ENCODE measurements at places on chromosomes 2 and 18. TPM values are rescaled to one million over a fixed set of nuclear protein-coding genes. Genes with fewer than 3 reads are reported as not detected.

DNA sequence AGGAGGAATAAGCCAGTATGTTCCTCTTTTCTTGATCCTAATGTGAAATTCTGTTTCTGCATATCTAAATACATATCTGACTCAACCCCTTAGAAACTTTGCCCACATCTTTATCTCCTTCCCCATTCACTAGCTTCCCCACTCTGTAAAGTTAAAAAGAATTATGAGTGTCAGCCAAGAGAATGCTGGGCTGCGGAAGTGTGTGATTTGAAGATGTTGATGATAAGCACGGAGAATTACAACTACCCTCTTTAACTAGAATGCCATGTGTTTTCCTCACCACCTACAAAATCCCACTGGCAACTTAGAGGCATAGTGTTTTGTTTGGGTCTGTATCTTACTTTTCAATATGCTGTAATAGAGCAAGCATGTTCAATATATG lies 490.4 kb upstream of the FANCL start:
- no peak for DNase-seq

GRCh38 chr2:53725662-53726061 lies 41.9 kb upstream of the CHAC2 start:
- no peak for DNase-seq

DNA sequence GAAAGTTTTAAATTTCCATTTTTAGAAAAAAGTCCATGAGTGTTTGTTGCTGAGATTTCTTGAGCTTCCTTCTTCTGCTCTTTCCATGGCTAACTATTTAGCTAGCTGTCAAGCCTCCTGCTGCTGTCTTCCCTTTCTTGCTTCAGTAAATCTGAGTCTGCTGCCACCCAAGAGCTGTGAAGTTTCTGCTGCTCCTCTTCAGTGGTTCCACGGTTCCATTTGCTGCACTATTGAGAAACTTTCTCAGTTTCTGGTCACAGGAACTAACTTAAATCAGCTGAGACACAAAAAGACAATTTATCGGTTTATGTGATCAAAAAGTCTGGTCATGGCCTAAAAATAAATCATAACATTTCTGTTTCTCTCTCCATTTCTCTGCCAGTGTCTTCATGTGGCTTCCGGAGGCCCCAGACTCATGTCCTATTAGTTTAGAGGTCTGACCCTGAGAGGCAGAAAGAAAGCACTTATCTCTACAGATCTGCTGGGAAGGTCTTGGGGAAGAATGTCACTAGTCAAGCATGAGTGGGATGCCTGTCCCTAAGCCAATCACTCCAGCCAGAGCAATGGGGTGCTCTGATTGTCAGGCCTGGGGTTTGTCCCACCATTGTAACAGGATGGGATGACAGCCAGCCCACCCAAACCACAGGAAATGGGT lies 73.0 kb upstream of the ARL4C start:
- DNase-seq = no peak

Gene EIF2AK3
- total RNA-seq = 17.1 TPM

DNA sequence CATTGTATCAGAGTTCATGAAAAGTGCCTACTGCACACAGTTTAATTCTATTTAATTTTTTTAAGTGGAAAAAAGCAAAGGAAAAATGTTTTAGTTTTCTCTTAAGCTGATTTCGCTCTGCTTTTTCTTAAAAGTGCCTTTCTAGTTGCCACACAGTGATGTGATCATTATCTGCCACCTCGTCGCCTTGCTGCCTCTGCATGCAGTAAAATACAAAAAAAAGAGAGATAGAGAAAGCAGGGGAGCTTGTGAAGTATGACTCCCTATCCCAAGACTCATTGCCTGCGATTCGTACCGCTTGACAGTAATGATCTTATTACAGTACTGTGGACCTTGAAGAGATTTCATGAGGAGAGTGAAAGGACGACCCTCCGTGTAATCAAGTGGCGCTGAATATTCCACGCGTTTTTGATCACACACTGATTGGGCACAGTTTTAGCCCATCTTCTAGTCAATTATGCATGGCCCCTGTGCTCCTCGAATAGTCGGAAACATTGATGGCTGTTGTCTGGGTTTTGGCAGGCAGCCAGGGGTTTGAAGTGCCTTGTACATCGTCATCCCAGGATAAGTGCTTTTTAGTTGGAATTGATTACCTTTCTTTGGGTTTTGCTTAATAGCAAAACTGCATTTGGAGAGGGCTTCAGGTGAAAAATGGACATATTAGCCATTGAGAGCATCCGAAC lies 188.3 kb downstream of the GBX2 start:
- no peak for DNase-seq

DNA sequence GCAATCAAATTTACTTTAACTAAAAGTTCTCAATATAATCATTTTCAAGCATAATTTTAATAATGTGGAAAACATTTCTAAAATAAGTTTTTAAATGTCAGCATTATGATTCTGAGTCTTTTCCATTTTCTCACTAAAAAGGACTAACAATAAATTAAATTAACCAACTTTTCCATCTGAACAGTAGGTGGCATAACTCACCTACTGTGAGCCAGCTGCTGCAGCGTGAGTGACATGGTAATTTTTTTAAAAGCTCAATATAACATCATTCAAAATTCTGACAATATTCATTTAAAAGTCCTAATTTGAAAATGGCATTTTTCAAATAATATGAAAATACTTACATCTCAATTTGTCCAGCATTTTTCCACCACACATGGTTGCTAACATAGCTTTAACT lies 66.5 kb downstream of the DTNB start:
- DNase-seq = no peak

DNA sequence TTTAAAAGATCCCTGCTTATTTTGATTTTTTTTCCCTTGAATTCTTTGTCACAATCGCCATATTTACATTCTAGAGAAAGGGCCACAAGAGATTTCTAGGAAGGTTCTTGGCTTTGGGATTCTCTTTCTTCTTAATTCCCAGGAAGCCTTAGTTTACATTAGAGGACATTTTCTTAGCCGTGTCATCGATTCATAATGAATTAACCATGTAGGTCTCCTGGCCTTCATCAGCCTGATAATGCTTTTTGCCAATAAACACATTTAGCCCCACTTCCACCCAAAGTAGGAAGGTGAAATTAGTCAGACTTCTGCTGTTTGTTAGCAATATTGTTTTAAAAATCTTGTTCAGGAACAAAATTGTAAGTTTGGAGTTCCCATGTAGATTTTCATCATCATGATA lies 71.3 kb upstream of the LPIN2 start:
- DNase-seq = no peak

- no peak for DNase-seq
Observed at GRCh38 chr2:234420408-234420807, 76.5 kb downstream of the ARL4C start.

Gene SLC4A5
- 4.2 TPM for total RNA-seq

- no peak for DNase-seq
Observed at GRCh38 chr2:203891474-203891873, 23.9 kb downstream of the CTLA4 start.

Gene MDH1B
- 2.3 TPM for total RNA-seq

Gene UCN
- 1.5 TPM for total RNA-seq

Gene TMEM17
- total RNA-seq = 1.7 TPM

DNA sequence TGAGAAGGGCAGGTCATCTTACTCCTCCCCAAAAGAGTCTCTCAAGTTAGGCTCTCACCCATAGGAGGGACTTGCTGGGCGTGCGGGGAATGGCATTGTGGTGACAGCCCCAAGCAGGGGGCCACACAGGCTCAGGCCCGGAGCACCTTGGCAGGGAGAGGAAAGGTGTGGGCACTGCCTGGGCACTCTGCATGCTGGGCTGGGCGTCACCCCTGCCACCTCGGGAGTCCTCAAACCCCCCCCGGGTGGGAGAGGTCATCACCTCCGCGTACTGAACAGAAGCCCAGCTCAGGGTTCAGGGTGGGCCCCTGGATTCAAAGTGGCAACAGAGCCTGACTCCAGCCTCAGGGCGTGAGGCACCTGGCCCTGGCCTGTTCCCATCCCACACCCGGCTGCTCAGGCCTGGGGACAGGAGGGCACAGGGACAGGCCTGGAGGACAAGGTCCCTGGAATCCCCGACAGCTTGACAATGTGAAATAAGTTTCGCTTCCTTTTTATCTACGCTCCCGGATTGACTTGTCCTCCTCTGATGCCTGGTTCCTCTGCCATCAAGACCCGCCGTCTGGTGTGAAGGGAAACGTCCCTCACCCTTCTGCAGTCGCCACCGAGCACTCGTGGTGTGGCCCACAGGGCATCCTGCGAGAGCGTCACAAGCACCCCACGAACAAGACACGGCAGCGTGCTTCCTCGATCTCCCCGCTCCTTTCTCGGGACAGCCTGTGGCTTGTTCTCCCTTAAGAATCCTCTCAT lies 97.8 kb downstream of the HDAC4 start:
- no peak for DNase-seq

- DNase-seq = no peak
Observed at GRCh38 chr2:205161156-205161839, 521.0 kb upstream of the NRP2 start.

DNA sequence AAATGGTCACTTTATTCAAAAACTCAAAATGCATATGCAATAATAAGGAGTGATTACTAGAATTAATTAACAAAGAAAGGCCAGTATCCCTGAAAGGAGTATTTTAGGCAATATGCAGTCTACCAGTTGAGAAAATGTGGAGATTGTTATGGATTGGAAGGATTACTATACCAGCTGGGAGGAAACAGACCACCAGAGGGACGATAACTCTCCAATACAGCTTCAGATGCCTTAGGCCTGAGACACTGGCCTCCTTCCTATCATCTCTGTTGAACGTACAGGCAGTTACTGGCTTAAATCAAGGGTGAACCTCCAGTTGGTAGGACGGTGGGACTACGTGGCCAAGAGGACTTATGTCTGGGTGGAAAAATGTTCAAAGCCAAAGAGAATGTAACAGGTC lies 336.4 kb upstream of the EPHA4 start:
- no peak for DNase-seq

Gene RTP5
- total RNA-seq = not detected

DNA sequence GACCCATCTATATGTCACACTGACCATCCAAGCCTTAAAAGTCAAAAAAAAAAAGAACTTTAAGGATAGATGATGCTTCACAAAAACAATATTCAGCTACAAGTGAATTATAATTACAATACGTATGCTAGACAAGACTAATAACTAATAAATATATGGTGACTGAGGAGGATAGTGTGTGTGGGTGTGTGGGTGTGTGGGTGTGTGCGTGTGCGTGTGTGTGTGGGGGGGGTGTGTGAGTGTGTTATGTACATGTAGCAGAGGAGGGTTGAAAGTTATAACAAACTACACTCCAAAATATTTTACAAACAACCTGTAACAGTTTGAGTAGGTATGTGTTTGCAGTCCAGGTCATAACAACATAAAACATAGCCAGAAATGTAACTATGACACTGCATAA lies 159.2 kb upstream of the RBBP8 start:
- DNase-seq = no peak

Gene ALK
- total RNA-seq = 0.05 TPM

- DNase-seq = no peak
Observed at GRCh38 chr2:239569401-239570090, 168.7 kb upstream of the HDAC4 start.

GRCh38 chr2:69177785-69178636 lies 165.0 kb downstream of the ANTXR1 start:
- peak; percentile 81 for DNase-seq

Gene DNAH6
- total RNA-seq = 7.8 TPM

Gene SLC9A4
- total RNA-seq = 0.08 TPM

- no peak for DNase-seq
Observed at GRCh38 chr2:225192869-225193268, 150.6 kb upstream of the DOCK10 start.

- no peak for DNase-seq
Observed at GRCh38 chr18:55821219-55821618, 233.2 kb upstream of the TCF4 start.

DNA sequence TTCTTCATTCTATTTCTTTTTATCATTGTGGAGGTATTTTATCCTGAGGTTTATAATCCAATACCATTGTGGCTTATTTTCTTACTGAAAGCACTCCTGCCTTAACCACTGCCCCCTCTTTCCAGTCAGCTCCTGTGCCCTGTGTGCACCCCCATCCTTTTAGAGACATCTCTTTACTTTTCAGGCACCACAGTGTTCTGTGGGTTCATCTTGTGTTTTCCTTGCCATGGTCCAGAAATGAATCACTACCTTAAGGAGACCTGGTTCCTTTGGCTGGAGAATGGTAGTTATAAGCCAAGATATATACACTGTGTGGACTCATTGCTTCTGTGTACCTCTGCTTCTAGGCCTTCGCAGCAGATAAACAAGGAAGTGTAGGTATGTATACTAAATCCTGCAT lies 278.3 kb downstream of the PTGR3 start:
- DNase-seq = no peak

DNA sequence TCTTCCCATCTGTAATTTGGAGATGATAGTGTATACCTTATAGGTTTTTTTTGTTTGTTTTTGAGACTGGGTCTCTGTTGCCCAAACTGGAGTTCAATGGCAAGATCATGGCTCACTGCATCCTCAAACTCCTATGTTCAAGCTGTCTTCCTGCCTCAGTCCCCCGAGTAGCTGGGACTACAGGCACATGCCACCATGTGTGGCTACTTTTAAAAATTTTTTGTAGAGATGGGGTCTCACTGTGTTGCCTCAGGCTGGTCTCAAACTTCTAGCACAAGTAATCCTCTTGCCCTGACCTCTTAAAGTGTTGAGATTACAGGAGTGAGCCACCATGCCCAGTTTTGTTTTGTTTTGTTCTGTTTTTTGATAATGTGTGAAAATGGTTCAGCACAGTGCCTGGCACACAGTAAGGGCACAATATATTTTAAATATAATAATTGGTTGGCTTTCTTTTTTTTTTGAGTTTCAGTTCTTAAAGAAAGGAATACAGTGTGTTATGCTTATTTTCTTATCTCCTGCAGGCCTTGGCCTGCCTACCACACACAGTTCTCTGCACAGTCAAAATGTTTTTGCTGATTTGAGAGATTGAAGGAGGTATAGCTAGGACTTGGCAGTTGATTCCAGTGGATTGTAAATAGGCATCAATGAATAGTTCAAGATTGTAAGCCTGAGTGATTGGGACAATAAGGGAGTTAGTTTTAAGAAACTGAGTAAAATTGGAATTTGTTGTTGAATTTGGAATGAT lies 6.1 kb downstream of the ACTR3 start:
- no peak for DNase-seq

Gene RESP18
- not detected for total RNA-seq

Gene CYRIA
- total RNA-seq = 32.4 TPM

Gene CAVIN2
- 4.4 TPM for total RNA-seq

DNA sequence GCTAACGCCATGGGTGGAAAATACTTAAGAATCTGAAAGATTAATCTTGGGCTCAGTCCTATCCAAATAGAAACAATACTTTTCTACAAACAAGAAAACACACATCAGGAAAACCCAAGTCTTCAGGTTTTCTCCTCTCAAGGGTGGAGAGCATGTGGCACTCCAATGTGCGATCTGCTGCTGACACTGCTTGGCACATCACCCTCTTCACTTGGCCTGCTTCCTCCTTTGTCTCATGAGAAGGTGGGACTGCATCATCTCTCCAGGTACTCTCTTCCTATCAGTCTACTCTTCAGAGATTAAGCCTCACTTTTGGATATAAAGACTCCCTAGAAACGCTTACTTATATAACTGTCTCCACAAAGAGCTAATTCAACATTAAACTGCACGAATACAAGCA lies 26.4 kb downstream of the HDLBP start:
- no peak for DNase-seq

Data from endothelial cell (in vitro differentiated cells).